Stimulated activated naive CD8-positive, alpha-beta T cell treated with anti-CD3 and anti-CD28 coated beads, Interleukin-15, amount 100 ng/mL, for 72 hours (primary cell): ENCODE measurements at places on chromosomes 7 and 10.

DNA sequence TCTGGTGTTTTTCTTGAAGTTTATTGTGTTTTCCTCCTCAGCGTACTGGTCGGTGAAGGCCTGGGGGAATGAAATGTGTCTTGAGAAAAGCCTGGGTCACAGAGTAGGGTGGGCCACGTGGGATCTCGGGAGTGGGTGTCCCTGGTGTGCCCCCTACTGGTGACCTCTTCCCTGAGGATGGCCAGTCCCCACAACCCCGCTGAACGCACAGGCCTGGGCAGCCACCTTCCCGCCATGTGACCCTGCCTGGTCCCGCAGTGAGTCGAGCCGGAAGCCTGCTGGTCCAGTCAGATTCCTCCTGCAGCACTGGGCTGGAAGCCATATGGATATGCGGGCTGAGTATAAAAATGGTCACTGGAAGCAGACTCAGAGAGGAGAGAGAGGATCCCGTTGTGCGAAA, 52.9 kb upstream of the GNA12 start:
- no peak for DNase-seq

DNA sequence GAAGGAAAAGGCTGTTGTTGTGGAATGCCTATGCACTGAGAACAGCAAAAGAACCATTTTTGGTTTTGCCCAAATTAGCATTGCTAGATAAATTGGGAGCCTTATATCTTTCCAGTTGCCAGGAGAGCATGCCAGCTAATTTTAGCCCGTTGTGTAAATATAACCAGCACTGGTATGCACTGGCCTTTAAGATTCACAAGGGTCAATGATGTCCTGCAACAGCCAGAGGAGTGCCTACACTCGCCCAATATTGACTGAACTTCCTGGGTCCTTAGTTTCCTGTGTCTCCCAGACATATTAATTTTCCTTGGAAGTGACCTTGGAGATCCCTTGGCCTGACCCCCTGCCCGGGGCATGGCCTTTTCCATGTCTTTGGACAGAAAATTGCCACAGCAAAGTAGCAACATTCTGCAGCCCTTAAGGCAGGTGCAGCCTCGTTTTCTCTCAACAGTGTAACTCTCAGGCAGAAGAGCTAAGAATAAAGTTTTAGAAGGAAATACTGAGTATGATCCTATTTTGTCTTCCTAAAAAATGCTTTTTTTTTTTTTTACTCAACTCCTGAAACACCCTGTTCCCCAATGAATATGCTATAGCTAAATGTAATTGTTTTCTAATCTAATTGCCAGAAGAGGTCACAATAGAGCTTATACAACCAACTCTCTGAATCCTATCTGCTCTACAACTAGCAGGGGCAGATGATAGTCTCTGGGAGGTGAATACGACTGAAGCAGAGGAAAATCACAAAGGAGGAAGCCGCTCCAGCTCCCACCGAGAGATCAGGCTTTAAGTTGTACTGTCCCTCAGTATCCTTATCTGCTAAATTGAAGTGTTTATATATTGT, 131.9 kb upstream of the PCGF5 start:
- no peak for DNase-seq

GRCh38 chr10:72513910-72514309, 112.0 kb downstream of the MICU1 start:
- DNase-seq, result no peak

DNA sequence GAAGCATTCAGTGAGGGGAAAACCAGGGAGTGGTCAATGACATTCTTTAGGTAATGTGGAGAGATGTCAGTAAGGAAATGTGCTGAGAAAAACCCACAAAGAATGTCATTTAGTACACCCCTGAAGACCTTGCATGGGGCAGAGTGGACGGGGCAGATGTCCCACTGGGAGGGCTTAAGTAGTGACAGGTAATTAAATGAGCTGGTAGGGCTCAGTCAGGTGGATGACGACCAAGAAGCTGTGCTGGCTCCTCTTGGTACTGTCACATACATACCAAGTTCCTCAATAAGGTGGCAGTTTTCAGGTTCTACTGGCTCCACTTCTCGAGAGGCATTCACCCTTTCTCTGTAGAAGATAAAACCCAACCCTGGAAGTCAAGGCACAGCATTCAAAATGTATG, 1.8 kb downstream of the PON3 start:
- no peak for DNase-seq

- DNase-seq, result peak; percentile 38
Observed at GRCh38 chr10:30591249-30591670, 38.3 kb downstream of the LYZL2 start.

DNA sequence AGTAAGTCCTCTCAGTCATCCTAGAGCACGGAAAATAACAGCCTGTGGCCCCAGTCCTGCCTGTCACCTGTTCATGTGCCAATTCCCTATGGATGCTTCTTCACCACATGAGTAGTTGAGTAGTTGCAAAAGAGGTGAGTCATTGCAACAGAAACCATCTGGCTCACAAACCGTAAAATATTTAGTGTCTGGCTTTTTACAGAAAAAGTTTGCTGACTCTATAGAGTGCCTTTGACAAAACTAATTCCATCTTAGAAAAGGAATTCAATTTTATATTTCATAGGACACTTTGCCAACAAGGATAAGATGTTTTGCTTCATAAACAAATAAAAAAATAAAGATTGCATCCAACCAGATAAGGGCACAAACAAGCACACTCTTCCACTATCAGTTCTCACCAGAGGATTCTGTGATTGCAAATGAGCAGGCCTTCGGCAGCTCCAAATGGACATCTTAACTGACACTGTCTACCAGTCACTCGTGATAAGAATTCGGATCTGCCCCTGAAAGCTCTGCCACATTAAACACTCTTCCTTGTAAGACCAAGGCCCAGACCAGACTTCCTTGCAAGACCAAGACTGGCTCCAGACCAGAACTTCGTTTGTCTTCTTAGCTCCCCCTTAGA, 242.7 kb upstream of the SEMA3C start:
- DNase-seq, result no peak

- DNase-seq, result no peak
Observed at GRCh38 chr10:20707251-20707650, 189.9 kb downstream of the NEBL start.

DNA sequence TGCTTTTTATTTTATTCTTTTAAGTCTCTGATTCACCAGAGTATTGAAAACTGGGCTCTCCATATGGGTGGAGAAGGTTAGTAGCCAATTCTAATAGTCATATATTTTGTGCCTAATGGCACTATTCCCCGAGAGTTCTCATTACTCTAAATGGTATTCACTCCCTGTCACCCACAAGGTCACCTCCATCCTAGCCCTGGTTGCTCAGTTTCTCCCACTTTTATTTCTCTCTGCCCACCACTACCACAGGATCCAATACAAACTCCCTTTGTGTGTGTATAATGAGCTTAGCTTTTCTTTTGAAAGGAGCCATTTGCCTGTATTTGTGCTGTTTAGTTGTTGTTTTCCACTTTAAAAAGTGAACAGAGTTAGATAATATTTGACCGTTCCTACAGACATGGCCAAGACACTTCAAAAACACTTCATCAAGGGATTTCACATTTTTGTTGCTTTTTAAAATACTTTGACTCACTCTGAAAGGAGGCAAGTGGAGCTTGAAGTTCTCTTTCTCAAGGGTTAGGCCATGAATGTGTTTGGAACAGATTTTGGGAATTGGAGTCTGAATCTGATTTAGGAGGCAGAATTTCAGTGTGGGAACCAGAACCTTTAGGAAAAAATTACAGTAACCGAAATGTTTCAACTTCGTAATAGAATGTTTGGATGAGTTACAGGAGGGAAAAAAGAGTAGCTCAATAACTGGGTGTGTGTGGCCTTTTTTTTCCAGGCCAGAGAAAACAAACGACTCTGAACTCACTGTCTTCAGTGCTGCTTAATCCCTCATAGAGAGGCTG, 321.3 kb downstream of the BICC1 start:
- no peak for DNase-seq

DNA sequence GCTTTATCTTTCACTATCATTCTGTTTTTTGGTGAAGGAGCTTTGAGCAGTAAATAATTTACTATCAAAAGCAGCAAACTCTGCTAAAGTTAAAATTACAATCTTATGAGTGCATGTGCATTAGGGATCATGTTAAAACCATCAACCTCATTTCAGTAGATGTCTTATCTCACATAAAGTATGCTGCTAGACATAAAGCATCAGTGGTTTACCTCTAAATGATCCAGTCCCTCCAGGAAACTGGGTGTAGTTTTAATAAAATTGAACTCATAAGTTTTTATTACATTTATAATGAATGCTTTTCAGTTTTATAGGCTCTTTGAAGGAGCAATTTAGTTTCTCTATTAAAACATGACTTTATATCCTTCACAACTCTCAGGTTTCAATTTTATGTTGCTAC, 108.7 kb downstream of the LRRN3 start:
- DNase-seq, result no peak

GRCh38 chr10:129940617-129941198, 23.4 kb downstream of the EBF3 start:
- DNase-seq, result no peak

GRCh38 chr10:131166486-131166885, 145.0 kb downstream of the TCERG1L start:
- DNase-seq, result no peak

- DNase-seq, result peak; percentile 89
Observed at GRCh38 chr10:13348216-13349017, at the start of gene SEPHS1. TSS of gene SEPHS1 (minus strand) at chr10:13348293. CDS start at chr10:13344950, 3,343 bp downstream.
